AG08396 (cell line): ENCODE measurements at places on chromosomes 3 and 15.

DNA sequence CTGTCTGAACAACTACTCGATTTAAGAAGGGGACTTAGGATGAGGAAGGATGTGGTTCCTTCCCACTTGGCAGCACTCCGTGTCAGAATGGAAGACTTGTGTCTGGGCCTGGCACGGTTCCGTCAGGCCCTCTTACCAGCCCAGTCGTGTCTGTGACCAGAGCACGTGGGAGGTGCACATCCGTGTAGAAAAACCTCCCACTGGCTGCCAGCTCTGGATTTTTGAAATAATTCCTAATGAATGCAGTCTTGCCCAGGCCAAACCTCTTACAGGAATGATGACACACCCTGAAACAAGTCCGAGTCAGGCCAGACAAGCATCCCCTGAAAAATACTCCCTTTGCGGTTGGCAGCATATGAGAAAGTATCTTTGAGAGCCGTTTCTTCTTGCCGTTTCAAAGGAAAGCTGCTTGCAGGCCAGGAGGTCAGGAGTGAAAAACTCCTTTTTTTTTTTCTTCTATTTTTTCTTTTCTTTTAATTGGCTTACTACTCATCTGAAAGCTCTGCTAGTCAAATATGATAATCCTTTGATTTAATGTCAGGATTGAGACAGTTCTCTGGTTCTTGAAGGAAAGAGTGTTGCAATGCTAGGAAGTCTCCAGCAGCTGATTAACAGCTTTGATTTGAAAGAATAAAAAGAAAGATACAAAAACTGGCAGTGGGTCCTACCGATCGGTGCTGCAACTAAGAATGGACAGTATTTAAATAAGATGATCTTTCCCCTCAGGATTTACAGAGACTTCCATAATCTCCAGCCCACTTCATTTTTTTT is 19.8 kb downstream of the IL1RAP start:
- DNase-seq: peak; percentile 87

DNA sequence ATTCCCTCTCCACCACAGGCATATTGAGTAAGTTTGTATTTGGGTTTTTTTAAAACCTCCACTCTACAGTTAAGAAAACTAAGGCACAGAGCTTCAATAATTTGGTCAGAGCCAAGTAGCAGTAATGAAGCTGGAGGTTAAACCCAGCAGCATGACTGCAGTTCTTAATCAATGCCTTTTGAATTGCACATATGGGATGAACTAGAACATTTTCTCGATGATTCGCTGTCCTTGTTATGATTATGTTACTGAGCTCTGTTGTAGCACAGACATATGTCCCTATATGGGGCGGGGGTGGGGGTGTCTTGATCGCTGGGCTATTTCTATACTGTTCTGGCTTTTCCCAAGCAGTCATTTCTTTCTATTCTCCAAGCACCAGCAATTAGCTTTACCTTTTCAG is 1.6 kb upstream of the CCR5 start:
- DNase-seq: no peak

GRCh38 chr3:177333533-177334520 is 136.5 kb upstream of the TBL1XR1 start:
- no peak for DNase-seq

- DNase-seq: no peak
These were observed 33.2 kb downstream of the HDAC11 start for GRCh38 chr3:13513051-13513912.

GRCh38 chr3:25597535-25598101 is 67.1 kb downstream of the TOP2B start:
- DNase-seq: no peak

DNA sequence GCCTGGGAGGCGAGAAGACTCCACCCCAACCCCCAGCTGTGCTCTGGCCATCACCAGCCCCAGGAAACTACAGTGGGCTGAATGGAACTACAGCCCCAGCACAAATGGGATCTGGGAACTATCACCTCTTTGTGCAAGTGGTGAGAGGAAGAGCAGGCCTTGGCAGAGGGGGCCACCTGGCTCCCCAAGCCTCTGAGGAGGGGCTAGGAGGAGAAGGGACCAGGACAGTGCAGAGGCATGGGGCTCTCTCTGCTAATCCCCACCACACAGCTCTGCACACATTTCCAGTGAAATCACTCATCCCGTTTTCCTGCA is 31.6 kb downstream of the KY start:
- DNase-seq: no peak

DNA sequence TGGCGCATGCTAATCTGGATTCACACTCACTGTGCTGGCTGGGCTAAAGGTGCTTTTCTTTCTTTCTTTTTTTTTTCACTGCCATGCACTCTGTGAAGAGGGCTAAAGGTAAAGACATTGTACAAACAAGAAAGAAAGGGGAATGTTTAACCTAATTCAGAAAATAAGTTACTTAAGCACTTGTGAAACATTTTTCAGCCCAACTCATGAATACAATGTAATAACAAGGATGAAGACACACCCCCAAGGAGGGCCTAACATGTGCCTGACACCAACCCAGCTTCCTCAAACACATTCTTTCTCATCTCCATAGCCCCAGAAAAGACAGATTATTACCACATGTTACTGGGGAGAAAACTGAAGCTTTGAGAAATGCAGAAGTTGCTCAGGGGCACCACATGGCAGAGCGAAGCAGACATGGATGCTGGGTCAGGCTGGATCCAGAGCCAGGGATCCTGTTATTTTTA is 5.7 kb downstream of the STIMATE start:
- DNase-seq: peak; percentile 52

DNA sequence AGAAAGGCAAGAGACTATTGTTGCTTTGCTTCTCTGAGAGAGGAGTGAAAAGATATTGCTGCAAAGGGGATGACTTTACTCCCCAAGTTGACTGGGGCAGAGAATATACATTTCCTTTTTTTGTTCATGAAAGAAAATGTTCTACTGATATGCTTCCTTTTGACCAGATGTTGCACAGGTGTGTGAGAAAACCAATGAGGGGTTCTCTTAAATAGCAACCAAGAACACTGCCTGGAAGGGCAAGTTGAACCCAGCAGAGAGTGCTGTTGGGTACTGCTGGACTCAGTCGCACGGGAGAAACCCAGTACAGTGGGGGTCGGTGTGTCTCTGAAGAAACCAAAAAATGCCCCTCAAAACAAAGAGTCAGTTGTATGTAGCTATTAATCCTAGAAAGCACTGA is 101.2 kb downstream of the CHST2 start:
- DNase-seq: no peak

DNA sequence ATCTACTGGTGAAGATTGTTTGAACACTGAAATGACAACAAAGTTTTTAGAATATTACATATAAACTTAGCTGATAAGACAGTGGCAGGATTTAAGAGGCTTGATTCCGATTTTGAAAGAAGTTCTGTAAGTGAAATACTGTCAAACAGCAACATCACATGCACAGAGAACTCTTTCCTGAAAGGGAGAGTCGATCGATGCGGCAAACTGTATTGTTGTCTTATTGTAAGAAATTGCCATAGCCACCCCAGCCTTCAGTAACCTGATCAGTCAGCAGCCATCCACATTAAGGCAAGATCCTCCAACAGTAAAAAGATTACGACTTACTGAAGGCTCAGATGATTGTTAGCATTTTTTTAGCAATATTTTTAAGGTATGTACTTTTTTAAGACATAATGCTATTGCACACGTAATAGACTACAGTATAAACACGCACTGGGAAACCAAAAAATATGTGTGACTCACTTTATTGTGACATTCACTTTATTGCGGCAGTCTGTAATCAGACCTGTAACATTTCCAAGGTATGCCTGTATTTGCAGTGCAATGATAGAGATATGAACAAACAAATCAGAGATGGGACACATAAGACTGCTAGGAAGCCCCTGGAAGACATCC is 225.6 kb upstream of the UBE2E1 start:
- DNase-seq: no peak

- DNase-seq: no peak
These were observed 179.4 kb downstream of the VGLL4 start for GRCh38 chr3:11464356-11464755.

DNA sequence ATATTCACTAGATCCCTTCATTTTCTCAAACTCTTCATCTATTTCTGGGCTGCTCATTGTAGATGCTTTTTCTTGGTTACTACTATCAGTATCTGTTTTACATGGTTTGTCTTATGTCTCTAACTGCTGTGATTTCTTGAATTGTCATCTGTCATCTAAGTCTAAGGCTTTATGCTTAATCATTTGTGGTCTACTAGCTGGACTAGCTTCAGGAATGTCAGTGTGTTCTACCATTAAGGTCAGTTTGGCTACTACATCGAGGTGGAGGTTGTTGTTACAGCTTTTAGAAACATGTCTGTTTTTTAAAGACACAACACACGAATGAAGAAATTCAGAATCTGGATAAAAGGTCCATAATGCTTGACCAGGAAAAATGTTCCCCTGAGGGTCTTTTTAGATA is 82.2 kb downstream of the ABI3BP start:
- DNase-seq: no peak

GRCh38 chr3:116306720-116307119 is 138.6 kb downstream of the LSAMP start:
- no peak for DNase-seq

- DNase-seq: no peak
These were observed 21.2 kb downstream of the ALS2CL start for GRCh38 chr3:46672349-46672695.

DNA sequence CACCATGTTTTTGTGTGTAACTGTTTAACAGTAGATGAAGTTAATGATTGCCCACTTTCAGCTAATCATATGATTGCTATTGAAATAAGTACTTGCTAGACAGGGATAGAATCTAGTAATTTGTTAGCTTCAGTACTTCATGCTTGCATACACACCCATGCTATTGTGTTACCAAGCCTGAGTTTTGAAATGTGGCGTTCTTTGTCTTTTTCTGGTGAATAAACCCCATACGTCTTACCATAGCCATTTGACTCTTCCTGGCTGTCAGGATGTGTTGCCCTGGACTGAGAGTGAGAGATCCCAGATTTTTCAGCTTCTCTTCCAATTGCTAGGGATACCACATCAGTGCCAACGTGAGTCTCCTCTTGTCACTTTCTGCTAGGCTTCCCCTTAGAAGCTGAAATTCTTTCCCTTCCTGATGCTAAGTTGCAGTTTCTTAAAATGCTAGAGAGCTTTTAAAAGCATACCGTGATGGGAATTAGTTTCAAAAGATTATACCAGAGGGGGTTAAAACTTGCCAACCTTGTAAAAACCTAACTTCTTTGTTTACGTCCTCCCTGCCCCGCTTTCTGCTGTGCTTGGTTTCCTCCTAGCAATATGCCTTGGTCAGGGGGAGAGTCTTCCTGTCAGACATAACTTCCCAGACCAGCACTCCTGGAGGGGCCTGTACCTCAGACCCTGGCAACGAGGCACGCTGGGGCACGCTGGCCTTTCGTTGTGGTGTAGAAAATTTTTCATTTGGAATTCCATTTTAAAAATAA is 62.9 kb upstream of the ULK4 start:
- DNase-seq: no peak

- DNase-seq: no peak
These were observed 8.0 kb downstream of the EOMES start for GRCh38 chr3:27714146-27714526.

DNA sequence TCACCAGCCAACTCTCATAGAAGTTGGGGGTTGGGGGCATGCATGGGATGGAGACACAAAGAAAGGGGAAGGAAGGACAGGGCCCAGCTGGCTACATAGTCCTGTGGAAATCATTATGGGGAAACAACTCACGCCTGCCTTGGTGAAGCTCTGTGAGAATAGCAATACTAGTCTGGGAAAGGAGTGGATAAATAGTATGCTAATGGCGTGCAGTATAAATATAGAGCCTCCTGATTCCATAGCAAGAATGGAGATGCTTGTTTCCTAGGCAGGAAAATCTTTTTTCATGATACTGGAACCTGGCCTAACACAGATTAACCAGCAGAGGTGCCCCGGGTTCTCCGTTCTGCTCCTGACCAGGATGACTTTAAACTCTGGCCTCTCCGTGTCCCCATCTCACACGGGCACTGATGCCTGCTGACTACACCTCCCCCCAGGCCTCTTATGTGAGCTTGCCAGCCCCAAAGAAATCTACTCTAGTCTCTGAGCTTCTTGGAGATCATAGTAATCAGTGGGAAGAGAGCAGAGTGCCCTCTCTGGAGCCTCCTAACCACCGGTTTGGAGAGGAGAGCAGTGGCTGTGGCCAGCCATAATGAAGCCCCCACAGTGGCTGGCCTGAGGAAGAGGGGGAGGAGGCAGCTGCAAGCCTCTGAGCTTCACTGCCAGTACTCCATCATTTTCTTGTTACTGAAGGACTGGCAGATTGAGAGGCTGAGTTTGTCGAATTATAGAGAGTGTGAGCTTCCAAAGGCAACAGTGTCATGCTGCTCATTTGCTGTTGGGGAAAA is 355.0 kb upstream of the SEMA6D start:
- DNase-seq: no peak

- DNase-seq: no peak
These were observed 95.2 kb upstream of the RBMS3 start for GRCh38 chr3:29185706-29186105.

- DNase-seq: peak; percentile 3
These were observed 8.9 kb upstream of the ROPN1B start for GRCh38 chr3:125960066-125960424.

DNA sequence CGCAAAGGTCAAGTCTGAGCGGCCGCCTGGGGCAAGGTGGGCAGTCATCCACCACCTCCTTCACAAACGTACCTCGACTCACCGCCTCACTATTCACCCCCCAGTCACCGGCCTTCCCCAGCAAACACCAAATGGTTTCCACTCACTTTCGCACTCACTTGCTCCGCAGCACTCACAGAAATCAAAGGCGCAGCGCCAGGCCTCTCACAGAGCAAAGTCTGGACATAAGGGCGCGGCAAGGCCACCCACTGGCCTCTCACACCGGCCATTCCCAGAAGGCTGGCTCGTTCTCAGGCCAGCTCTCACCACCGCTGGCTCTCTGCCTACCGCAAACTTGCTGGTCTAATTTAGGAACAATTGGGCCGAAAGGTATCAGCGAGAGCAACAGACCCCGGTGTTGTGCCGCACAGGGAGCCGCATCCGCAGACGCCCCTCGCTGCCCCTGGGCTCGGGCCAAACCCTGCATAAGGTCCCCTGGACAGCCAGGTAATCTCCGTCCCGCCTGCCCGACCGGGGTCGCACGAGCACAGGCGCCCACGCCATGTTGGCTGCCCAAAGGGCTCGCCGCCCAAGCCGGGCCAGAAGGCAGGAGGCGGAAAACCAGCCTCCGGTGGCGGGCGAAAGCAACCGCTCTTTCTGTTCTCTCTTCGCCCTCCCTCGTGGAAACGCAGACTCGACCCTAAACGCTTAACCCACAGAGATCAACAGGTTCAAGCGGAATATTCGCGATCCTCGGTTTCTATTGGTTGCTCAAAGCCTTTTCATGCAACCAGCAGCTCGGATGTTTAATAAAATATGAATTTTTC is 2.9 kb downstream of the SHOX2 start:
- DNase-seq: no peak
